Inflammatory macrophage (primary cell): ENCODE measurements at places on chromosomes 12 and 14.

DNA sequence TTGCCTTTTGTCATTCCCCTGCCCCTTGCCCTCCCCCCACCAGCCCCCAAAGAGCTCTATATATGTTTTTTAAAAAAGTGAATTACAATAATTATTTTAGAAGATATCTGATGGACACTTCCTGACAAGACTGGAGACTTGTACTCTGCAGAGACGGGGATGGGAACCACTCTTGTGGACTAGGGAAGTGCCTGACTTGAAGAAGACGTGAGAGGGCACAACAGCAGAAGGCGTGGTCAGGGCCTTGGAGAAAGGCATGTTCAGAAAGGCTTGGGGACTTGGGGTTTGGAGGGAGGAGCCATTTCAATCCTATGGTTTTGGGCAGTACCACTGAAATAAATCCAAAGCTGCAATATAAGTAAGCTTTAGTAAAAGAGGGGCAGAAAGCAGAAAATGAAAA is 154.7 kb downstream of the APAF1 start:
- no peak for DNase-seq

GRCh38 chr14:67734675-67735074 is 33.0 kb downstream of the RDH12 start:
- no peak for DNase-seq

GRCh38 chr12:12926571-12927071 is 25.3 kb downstream of the GPRC5D start:
- DNase-seq: no peak

DNA sequence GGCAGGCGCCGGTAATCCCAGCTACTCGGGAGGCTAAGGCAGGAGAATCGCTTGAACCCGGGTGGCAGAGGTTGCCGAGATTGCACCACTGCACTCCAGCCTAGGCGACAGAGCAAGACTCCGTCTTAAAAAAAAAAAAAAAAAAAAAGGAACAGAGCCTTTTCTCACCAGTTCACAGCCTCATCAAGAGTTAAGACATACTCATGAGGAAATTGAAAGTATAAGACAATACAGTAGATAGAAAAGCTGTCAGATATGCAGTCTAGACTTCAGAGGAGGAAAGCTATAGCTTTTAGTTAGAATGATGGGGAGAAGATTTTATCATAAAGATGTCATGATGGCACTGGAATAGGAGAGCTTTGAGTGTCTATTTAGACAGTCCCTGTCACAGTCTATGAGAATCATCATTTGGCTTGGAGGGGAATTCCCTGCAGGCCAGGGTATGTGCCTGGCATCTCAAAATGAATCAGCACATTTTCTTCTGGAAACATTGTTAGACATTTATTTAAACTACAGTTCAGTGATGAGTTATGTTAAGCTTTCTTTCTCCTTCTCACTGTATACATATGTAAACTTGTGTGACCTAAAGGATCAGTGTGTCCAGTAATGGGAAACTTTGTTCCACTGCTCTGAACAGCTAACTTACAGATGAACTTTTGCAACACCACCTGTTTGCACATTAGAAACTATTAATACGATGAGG is 2.9 kb upstream of the RAB35 start:
- DNase-seq: peak; percentile 45

- no peak for DNase-seq
These were observed 349.7 kb upstream of the DIO2 start for GRCh38 chr14:80560800-80561657.

- DNase-seq: peak; percentile 12
These were observed 106.5 kb downstream of the EML1 start for GRCh38 chr14:99899578-99900178.

GRCh38 chr12:127677537-127678131 is 589.3 kb upstream of the TMEM132C start:
- peak; percentile 42 for DNase-seq

DNA sequence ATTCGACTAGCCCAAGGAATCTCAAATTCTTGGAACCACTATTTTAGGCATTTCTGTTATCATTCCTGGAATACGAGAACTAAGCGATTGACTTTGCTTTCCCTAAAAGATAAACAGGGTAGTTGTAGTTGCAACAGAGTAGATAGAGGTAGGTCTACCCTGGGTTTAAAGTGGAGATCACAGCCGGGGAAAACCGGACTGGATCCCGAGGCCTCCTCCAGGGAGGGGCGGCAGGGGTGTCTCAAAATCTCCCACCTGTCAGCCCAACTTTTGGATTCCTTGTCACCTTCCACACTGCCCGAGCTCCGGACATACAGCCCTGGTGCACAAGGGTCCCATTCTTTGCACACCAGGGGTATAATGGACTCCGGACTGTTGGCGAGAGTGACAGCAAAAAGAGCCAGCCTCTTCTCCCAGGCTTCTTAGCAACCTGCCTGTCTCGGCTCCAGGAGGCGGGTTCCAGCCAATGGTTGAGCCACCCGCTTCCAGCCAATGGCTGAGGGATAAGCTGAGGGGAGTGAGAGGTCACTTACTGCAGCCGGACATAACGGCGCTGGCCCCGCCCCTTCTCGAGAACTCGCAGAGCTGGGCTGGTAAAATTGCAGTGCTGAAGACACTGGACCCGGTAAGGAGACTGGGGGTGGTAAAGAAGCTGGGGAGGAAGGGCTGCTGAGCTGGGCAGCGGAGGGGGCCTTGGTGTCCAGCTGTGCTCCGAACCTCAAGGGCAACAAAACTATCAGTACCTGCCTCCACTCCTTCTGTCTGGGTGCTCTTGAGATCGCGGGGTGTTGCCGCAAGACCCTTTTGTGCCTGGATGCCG is at the start of gene SUOX:
TSS of gene SUOX (plus strand) at position 562 of the 820 bp plus-strand sequence. CDS start 4,946 bp downstream, outside the sequence.
- DNase-seq: peak; percentile 97

DNA sequence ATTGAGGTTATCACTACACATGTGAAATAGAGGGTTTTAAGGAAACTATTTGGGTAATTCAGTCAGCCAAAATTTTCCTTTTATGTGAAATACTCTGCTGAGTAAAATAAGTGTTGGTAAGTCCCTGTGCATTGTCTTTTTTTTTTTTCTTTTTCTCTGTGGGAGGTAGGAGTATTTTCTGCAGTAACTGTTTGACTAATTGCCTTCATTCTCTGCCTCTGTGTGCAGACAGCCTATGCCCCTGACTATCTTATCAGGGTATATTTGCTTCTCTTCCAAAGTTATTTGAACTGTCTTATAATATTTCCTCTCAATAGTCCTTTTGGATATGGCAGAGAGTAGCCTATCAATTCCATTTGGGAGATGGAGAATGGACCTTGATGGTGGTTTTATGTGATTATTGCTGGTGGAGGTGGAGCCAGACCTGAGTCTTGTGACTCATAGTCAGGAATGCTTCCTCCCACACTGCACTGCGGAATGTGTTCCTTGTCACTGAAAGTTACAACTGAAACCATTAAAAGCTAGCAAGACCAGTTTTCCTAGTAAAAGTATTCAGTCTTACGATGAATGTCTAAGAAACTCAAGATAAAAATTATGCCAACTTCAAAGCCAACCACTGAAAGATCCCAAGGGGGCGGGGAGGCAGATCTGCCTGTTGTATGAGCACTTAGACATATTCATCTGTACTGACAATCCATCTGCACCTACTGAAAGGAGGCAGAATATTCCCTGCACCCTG is 40.9 kb upstream of the STXBP6 start:
- no peak for DNase-seq
